ENCODE measurements at places on chromosomes 7 and 10. TPM values are rescaled to one million over a fixed set of nuclear protein-coding genes. Genes with fewer than 3 reads are reported as not detected.

Gene EBLN1
- total RNA-seq: not detected

Gene WDR11
- total RNA-seq: 89.5 TPM

- no peak for DNase-seq
Measured at GRCh38 chr10:110163192-110163773, 44.1 kb upstream of the MXI1 start.

- no peak for DNase-seq
Measured at GRCh38 chr7:139871820-139872219, 42.8 kb downstream of the TBXAS1 start.

DNA sequence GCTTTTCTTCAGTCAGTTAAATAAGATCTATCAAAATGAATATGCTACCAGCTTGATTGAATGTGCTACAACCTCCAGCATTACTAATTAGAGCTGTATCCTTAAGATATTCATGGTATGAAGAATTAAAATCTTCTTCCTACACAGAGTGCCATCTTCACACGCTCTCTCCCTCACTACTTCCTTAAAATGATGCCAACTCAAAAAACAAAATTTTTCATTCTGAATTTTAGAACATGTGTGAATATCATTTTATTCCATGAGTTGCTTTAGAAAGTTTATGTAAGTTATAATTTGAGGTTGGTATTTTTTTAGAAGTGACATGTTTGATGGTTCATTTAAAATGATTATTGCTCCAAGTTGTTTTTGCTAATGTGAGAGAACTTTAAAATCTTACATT lies 407.5 kb upstream of the CELF2 start:
- no peak for DNase-seq

DNA sequence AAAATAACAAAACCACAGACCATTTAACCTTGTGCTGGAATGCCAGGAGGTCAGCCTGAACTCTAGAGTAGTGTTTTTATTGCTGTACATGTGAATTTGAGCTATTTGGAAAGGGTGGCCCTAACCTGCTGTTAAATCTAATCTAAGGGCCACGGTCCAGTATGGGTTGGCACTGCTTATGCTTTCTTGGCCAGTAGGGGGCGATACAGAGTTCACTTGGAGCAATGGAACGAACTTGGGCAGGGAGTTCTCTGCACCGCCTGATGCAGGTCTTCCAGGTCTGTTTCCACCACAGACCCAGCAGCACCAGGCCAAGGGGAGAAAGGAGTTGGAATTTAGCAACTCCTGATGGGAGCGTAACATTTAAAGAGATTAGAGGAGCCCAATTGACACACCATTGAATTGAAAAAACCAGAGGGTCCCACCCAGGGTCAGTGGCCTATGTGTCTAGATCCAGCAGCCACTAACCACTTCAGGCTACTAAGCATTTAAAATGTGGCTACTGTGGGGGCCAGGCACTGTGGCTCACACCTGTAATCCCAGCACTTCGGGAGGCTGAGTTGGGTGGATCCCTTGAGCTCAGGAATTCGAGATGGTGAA lies 75.7 kb upstream of the EFCAB10 start:
- peak; percentile 60 for DNase-seq

DNA sequence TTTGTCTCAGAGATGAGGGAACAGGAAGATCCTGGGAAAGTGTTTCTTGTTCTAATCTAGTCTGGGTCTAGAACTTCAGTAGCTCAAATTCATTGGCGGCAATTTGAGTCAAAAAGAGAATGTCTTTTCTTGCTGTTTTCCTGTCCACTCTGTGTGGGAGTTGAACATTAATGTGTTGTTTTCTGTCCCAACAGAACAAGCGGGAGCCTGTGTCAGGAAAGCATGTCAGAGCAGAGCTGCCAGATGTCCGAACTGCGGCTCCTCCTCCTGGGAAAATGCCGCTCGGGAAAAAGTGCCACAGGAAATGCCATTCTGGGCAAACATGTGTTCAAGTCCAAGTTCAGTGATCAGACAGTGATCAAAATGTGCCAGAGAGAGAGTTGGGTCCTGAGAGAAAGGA lies 16.0 kb downstream of the GIMAP8 start:
- peak; percentile 91 for DNase-seq

- no peak for DNase-seq
Measured at GRCh38 chr10:127186813-127187212, 9.6 kb downstream of the INSYN2A start.

DNA sequence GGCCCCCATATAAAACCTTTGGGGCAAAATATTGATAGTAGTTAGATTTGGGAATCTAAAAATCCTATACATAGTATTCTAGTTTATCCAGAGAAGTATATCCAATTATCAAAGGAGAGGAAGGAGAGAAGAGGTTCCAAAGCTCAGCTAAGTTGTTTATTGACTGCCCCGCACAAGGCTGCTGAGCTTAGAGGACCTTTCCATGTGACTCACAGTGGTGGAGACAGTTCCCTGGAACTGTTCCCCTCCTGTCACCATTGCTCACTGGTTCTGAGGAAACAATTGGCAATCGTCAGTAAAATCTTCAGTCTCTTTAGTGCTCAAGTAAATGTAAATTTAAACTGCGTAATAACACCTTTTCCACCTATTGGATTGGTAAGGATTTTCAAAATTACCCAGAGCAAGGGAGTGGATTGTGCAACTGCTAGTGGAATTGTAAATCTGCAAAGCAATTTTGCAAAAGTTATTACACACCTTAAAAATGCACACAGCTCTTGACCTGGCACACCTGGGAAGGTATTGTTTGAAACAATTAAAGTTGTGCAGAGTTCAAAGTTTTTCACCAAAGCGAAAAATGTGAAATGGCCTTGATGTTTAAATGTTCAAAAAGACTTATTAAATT lies 63.1 kb downstream of the EEPD1 start:
- no peak for DNase-seq
